ENCODE measurements at places on chromosomes 16 and 17.

- DNase-seq: no peak
Measured at GRCh38 chr16:69116906-69117305, 11.5 kb downstream of the HAS3 start.

DNA sequence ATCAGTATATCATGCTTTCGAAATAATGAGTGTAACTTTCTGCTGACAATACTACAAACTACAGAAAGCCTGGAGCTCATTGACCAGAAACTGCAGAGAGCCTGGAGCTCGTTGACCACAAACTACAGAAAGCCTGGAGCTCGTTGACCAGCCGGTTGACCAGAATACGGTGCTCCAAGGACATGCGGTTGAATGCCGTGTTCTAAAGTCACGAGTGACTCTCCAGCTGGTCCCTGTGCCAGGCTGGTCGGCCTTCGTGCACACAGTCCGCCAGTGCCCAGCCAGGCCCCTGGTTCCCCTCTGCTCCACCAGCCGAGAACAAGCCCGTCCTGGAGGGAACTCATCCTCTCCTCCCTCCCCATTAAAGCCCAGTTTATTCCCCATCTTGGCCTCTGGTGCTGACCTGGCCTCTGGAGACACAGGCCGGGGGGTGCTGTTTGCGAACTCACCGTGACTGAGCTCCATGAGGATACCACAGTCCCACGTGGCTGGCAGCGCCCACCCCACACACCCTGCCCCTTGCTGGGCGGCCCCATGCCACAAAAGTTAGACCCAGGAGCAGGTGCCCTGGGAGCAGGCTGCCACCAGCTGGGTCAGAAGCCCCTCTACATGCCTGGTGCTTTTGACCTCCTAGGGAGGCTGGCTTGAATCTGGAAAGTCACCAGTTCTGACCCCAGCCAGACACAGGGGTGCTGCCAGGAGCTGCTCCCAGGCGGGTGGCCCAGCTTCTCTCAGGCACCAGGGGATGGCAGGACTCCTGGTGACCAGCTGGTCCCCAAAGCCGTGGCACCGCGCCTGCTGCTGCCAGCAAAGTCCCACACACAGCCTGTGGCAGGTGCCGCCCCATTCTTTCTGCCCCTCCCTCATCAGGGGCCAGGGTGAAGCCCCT is 15.5 kb upstream of the CDH15 start:
- DNase-seq: no peak

DNA sequence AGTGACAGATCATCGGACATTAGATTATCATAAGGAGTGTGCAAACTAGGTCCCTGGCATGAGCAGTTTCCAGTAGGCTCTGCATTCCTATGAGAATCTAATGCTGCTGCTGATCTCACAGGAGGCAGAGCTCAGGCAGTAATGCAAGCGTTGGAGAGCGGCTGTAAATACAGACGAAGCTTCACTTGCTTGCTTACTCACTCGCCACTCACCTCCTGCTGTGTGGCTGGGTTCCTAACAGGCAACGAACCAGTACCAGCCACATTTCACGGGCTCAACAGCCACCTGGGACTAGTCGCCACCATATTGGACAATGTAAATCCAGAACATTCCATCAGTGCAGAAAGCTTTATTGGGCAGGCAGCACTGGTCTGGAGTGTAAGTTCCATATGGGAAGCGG is 7.7 kb downstream of the JPH3 start:
- no peak for DNase-seq

- DNase-seq: no peak
Measured at GRCh38 chr17:17495536-17496188, 533 bp downstream of the RASD1 start.

DNA sequence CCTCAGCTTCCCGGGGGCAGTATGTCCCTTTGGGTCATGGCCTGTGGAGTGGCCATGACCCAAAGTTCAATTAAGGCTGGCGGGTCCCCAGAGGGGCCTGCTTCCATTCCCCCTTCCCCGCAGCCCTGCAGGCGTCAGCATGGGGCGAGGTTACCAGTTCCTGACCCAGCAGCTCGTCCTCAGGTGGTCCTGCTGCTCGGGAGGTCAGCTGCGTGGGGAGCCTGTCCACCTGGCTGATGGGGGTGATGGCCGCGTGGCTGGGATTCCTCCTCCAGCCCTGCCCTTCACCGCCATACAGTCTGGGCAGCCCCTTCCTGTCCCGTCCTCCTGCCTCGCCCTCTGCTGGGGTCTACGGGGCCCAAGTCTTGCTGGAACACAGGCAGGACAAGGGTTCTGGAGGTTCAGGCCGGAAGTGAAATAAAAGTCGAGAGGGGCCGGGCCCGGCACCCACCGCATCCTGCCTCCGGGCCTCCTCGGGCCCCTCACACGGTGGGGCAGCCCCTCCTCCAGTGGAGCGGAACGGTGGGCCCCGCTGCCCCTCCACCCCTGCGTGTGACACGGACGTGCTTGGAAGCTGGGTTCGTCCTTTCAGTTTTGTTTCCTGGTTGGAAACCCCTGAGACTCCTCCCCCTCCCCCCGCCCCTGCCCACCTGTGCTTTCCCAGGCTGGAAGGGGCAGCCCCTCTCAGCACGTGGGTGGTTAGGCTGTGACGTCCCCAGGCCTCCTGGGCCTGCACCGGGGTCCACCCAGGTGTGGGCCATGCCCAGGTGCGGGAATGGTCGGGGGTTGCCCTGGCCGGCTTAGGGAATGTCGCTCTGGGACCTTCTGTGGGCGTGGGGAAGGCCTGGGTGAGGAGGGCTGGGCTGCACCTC is 6.8 kb downstream of the UBALD2 start:
- DNase-seq: peak; percentile 63

- no peak for DNase-seq
Measured at GRCh38 chr16:2160915-2161551, 5.5 kb downstream of the TRAF7 start.

DNA sequence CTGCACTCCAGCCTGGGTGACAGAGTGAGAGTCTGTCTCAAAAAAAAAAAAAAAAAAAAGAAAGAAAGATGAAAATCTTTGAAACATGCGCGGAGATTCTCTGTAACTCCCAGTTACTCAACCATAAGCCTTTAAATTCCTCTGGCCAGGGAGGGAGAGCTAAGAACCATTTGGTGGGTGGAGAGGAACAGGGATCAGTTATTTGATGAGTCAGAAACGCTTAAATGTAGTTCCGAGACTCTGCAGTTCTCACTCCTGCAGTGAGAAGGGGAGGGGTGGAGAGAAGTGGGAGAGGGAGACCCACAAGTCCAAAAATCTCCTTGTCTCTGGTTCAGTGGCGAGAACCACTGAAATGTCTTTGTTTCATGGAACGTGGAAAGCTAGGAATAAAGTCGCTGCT is 266.7 kb downstream of the SOX9 start:
- DNase-seq: no peak

GRCh38 chr16:68752602-68753001 is 15.5 kb downstream of the CDH1 start:
- peak; percentile 34 for DNase-seq

DNA sequence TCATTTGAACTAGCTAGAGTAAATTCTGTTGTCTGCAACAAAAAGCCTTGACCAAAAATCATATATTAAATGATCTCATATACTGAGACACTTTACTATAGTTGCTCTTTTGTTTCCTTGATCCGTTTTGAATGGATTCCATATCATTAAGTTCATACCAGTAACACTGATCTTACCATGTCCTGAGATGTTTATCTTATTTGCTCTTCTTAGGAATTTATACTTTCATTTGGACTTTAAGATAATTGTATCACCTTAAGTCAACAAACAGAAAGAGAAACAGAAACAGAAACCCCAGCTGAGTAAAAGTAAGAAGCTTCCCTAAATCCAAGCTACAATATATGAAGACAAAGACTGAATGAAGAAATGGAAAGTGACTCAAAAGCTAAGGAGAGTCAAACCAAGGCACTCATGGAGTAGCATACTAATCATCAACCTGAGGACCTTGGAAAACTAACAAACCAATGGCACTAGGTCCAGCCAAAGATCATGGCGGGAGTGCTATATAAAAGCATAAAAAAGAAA is 106.5 kb upstream of the COX10 start:
- no peak for DNase-seq

GRCh38 chr17:61461586-61461966 is 9.4 kb downstream of the TBX4 start:
- no peak for DNase-seq

DNA sequence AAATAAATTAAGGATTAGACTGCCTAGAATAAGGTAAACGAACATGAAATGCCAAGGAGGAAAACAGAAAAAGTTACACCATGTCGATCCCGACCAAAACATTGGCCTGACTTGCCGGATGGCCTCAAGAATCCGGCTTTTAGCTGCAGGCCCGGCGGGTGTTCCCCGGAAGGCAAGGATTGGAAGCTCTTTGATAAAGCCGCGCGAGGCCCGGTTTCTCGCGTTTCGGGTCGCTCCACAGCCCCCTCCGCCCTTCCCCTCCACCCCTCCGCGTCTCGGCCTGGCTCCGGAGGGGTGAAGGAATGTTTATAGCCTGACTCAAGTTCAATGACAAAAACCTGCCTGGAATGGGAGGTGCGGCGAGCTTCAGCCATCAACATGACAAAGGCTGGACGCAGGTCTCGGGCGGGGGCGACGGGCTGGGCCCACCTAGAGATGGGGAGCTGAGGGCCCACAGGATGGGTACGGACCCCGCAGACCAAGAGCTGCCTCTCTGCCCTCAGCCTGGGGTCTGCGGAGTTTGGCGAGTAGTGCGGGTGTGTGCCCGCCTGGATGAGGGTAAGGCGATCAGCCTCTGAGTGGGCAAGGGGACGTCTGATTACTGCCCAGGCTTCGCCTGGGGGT is 2.6 kb downstream of the PRAC1 start:
- no peak for DNase-seq
